ENCODE measurements at places on chromosomes 3 and 15. TPM values are rescaled to one million over a fixed set of nuclear protein-coding genes. Genes with fewer than 3 reads are reported as not detected.

SRGAP3 gene
- not detected for total RNA-seq

PAQR9 gene
- total RNA-seq, result not detected

CTXN2 gene
- under 0.01 TPM for total RNA-seq

PLA2G4D gene
- not detected for total RNA-seq

MYEF2 gene
- 31.3 TPM for total RNA-seq

Measured in pulmonary artery endothelial cell (primary cell).